ENCODE measurements at places on chromosomes 2 and 18.

GRCh38 chr2:23131066-23131575, 253.9 kb upstream of the KLHL29 start:
- DNase-seq, result no peak

DNA sequence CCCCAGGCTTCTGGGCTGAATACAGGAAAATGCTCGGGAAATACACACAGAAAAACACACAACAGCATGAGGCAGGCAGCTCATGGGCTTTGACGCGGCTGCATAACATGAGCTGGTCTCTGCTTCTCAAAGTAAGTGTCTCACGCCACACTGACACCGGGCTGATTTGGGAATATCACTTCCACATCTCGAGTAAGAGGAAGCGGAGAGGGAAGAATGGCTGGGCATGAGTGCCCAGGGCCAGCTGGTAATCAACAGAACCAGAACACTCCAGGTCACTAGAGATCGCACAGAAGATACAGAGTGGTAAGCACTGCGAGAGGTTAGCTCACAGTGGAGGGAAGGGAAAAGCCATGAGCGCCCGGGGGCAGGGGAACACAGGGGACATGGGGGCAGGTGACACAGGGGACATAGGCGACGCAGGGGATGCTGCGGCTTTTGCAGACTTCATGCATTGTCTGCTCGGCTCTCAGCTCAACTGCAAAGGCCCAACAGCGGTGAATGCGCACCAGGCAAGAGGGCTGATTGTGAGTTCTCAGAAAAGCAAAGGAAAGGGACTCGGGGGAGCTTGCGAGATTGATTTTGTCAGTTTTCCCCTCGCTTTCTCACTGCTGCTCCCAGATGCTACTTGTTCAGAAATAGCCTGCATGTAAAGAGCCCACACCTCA, 141.4 kb downstream of the MBP start:
- DNase-seq, result no peak

DNA sequence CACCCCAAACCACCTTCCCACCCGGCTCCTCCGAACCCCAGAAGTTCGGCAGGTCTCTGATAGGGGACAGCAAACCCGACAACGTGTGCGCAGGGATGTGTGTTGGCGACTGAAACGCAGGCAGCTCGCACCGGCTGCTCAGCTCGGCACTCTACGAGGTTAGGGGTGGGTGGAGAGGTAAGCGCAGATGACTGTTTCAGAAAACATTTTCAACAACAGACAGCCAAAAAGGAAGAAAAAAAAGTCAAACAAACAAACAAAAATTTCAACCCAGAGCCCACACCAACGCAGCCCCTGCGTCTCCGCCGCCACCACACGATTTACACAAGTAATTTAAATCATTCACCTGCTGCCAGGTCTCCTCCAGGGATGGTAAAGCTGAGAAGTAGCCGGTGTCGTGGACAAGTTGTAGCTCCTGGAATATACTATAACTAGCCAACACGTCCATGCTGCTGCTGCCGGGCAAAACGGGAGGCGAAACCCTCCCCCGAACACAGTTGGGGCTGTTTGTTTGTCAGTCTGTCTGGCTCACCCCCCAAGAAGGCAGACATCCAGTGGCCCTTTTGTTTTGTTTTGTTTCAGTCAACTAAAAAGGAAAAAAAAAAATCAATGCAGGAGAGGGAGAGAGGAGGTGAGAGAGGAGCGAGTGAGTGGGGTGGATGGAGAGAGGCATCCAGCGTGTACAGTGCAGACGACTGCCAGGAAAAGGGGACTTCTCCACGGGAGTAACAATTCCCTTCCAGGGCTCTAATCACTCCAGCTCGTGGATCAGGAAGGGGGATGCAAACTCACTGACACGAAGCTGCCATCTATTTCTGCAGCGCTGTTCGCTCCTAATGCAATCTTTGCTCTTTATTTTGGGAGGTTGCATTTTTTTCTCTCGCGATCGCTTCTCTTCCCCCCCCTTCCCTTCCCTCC, at the start of gene KLF7:
TSS of gene KLF7 (minus strand) at position 828 of the 918 bp plus-strand sequence. CDS start at position 448, 380 bp downstream.
- DNase-seq, result no peak

GRCh38 chr2:23620841-23621341, 235.9 kb downstream of the KLHL29 start:
- no peak for DNase-seq

DNA sequence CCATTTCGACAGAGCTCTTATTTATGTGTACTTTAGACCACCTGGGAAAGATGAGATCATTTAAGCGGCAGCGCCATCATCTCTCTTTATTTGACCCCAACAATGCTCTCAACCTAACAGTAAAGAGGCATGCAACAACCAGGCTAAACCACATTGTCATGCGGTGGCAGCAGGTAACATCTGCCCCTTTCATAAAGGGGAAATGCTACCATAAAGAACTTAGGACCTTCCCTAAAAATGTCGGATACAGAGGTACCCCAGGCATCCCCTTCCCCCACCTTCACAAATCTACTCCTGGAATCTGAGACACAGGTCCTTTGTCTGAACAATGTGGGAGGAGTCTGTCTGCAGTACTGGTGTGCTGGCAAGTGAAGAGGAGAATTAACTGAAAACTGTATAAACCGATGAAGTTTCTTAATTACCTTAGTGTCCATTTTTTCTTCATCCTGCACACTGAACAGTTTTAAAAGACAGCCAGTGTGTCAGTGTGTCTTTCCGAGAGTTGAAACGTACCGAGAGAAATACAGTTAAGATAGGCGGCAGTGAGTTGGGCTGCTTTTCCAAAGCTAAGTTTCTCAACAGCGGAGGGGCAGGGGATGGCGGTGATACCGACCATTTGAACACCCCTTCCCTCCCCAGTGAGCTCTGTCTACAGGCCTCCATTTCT, 1.9 kb downstream of the MEX3C start:
- DNase-seq, result no peak

- no peak for DNase-seq
These were observed 73.4 kb downstream of the UBR3 start for GRCh38 chr2:169900686-169901085.

- no peak for DNase-seq
These were observed 8.8 kb downstream of the RALB start for GRCh38 chr2:120261387-120262006.

DNA sequence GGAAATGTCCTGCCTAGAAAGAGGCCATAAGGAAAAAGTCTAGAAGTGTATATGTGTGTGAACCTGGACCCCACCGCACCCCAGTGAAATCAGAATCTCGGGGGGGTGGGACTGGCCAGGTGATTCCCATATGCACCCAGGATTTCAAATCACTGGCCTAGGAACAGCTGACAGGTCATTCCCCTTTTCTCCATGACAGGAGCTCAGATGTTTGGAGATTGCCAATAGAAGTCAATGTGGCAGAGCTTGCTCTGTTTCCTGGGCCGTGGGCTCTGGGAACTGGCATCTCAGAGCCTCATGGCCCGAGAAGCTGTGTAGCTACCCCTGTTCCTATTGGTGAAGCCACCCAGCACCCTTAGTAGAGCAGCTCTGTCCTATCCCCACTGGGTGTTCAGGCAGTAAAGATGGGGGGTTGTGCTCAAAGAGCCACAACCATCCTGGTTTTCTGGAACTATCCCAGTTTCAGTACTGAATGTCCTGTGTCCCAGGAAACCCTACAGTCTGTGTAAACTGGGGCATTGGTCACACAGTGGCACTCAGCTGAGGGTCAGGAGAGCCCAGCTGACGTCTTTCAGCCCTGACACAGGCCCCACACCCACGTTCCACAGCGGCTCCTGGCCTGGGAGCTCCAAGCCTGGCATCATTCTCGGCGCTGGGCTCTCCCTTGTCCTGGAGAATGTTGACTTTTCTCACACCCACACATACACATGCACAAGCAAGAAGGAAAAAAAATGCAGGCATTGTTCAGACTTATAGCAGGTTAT, 18.9 kb downstream of the GNLY start:
- DNase-seq, result no peak

DNA sequence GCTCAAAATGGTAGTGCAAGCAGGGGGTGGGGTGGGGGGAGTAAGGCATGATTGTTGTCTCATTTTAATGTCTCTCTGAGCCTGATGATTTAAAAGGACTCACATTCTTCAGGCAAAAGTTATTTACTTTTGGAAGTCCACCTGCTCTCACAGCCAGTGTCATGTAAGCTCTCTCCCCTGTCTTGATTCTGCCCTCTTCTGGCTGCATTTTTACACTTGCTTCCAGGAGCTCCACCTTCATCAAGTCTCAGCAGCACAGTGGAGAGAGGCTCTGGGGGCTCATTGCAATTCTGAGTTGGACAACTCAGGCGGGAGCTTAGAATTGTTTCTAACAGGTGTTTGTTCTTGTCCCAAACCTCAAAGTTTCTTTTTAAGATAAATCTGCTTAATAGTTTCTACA, 39.2 kb downstream of the GNAL start:
- no peak for DNase-seq

DNA sequence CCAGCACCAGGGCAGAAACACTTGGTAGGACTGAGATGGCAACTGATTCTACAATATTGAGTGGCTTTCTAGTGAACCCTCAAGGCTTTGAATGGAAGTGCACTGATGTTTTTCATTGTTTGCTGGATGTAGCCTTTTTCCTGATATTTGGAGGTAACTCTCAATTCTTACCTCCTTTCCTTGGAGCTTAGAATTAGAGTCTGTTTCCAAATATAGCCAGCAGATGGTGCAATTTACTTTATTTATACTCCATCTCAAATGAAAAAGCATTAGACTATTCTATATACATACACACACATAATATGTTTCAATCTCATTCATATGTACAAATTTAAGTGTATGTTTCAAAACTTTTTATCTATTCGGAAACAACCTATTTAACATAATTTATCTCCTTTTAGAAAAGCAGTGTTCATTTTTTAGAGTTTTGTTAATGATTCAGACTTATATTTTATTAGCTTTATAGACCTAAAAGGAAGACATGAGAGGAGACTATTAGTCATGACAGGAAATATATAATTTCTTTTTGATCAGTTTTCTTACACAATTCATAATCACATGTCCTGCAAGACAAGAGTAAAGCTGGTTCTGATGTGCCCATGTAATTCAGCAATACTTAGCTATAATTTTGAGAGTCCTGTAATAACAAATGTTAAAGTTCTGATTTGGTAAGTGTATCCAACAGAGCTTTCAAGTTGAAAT, 124.8 kb downstream of the NUP35 start:
- DNase-seq, result no peak

- DNase-seq, result no peak
These were observed 4.2 kb upstream of the ODC1 start for GRCh38 chr2:10452312-10452711.

DNA sequence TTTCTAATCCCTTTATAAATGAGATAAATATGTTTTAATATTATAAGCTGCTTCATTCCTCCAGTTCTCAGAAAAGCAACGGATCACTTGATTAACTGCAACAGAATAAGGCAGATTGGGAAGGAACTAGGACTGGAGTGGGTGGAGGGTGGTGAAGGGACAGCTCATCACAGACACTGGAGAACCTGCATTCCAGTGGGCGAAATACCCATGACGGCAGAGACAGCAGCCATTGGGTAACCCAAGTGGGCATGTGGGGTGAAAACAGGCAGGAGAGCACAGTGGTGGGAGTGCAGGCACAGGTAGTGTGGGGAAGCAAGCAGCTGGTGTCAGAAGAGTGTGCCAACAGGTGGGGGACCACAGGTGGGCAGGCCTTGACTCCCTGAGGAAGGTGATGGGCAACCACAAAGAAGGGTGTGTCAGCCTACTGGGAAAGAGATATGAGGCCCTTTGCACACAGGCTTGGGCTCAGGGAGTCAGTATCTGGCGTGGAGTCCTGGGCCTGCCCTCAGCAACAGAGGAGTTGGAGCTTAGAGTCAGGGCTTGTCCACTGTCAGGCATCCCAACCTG, 27.2 kb downstream of the DPYSL5 start:
- DNase-seq, result no peak

DNA sequence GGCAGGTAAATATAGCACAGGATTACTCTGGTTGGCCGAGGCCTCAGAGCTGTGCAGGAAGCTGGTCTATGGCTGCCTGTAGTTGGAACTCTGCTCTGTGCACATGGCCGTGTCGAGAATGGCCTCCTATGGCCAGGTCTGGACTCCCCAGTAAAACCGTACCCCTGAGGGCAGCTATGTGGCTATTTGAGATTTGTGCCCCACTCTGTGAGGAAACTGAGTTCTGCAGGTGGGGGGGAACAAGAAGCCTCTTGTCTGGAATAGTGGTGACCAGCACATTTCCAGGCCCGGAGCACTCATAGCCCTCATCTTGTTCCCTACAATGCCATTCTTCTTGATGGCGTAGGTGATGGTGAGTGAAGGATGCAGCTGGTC, 15.0 kb upstream of the TEX51 start:
- no peak for DNase-seq

- DNase-seq, result no peak
These were observed 24.7 kb downstream of the MDH1 start for GRCh38 chr2:63613391-63613901.

DNA sequence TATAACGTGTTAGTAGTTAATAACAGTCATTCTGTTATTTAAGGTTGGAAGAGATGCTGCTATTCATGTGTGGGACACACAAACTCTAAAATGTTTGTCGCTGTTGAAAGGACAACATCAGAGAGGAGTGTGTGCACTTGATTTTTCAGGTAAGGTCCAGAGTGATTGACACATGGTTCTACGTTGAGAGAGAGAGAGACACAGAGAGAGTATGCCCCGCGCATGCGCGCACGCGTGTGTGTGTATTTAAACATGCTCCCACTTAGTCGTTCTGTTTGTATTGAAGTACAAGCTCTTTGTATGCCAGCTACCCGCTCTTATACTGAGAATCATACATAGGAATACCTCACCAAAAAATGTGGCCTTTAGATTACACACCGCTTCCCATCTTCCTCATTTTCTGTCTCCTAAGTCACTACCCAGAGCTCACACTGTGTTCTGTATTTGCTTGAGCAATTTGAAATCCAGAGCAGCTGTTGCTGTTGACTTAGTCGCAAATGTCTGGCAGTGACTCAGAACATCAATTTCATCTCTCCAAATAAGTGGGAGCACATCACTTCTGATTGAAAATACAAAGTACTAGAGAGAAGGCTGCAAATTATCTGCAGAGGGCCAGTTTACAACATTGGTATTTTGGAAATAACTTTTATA, 148.1 kb downstream of the EML6 start:
- DNase-seq, result no peak

Measured in right renal pelvis (tissue), 4 donors.